ENCODE measurements at places on chromosomes 4 and X. TPM values are rescaled to one million over a fixed set of nuclear protein-coding genes. Genes with fewer than 3 reads are reported as not detected.

DNA sequence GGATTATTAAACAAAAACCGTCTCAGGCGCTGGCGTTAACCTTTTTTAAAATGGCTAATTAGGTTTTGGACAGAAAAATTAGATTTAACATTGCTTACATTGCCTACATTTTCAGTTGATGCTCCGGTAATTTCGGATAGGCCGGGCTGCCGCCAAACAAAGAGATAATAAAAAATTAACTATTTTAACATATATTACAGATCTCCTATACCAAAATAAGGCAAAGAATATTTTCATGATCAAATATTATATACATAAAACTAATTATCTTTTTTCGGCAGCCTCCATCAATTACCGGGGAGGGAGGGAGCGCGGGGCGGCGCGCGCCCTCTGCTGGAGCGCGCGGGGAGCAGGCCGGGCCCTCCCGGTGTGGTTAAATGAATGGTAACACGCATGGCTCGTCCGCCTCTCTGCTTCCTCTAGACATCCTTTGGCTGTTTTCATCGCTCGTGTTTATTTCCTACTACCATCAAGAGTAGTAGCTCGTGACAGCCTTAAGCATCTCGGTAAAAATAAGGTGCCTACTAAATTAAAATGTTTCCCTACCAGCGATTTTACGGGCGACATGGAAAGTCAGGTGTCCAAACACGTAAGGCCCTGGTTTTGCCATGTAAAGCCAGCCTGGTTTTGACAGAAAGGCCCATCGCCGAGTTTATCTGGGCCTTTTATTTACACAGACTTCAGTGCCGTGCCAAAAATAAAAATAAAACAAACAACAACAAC lies 52.4 kb upstream of the TMEM33 start:
- H3K4me3 ChIP-seq: peak overlapping the region; percentile 57
- no peaks in the 10 kb centered on the region for H3K4me1 ChIP-seq
- H3K36me3 ChIP-seq: no peaks in the 10 kb centered on the region
- DNase-seq: peak; percentile 44
- H3K27me3 ChIP-seq: peaks cover 8% of the 10 kb centered on the region

GRCh38 chrX:16278927-16279326 lies 111.6 kb downstream of the MAGEB17 start:
- no peak overlapping the region for H3K4me3 ChIP-seq
- H3K27ac ChIP-seq: no peak overlapping the region
- DNase-seq: no peak
- H3K4me1 ChIP-seq: no peaks in the 10 kb centered on the region
- no peaks in the 10 kb centered on the region for H3K27me3 ChIP-seq
- H3K36me3 ChIP-seq: no peaks in the 10 kb centered on the region

- no peaks in the 10 kb centered on the region for H3K36me3 ChIP-seq
- no peak overlapping the region for H3K27ac ChIP-seq
- peaks cover 6% of the 10 kb centered on the region for H3K4me1 ChIP-seq
- no peak for DNase-seq
- no peak overlapping the region for H3K4me3 ChIP-seq
- H3K27me3 ChIP-seq: peaks cover 29% of the 10 kb centered on the region
Measured at GRCh38 chr4:1608196-1608820, 75.8 kb downstream of the FAM53A start.

DNA sequence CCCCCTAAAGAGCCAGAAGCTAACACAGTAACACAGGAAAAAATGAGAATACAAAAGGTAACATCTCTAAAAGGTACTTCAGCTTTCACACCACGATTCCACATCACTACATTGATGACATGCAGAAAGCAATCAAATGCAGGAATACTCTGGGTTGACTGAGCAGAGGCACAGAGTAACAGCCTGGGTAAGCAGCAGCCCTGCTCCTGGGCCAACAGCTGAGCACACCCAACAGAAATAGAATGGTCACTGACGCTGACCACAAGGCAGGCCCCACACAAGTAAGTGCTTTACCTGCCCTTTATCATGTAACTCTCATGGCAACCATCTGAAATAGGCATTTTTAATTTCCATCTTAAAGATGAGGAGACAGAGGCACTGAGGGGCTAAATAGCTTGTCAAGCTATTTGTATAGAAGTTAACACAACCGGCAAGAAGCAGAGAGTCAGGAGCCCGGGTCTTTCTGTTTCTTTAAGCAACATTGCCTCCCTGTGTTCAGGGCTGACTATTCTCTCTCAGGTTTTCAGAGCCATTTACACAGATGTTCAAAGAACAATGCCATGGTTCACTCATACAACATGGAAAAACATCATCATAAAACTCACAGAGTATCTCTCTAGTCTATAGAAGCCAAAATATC lies 168.9 kb downstream of the ZNF674 start:
- H3K27ac ChIP-seq: peak overlapping the region; percentile 94
- H3K4me1 ChIP-seq: peaks cover 25% of the 10 kb centered on the region
- no peaks in the 10 kb centered on the region for H3K36me3 ChIP-seq
- 0 out of 2 replicates have a peak overlapping the region, but pooled peaks have one; percentile 5 for H3K4me3 ChIP-seq
- H3K27me3 ChIP-seq: no peaks in the 10 kb centered on the region

DNA sequence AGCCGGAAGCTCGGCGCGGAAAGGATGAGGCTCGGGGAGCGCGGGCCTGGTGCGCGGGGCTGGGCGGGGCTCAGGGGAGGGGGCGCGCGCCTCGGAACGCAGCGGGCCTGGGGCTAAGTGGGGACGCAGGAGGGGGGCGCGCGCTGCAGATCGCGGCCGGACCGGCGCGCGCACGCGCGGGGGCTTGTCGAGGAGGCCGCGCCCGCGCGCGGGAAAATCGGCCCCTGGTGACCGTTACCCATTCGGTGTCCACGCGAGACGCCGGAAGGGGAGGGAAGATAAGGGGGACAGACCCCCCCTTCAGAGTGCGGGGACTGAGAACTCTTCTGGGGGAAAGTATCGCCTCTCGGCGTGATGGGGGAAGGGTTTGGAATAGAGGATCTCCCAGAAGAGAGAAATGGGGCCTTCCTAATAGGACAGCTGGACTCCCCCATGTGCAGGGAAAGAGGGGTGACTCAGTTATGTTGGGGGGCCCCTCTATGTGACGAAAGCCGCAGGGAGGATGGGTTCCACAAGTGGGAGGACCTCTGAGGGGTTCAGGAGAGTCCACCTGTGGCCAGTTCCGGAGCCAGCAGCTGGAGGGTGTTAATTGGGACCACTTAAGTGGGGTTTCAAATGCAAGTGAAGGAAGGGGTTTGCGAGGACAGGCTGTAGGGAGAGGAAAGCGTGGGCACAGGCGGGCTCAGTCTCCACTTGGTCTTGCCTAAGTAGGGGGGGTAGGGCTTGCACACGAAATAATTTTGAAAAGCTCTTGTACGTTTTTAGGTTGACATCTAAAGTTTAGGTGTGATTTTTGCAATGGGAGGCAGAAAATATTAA lies 584 bp downstream of the SUV39H1 start:
- H3K4me3 ChIP-seq: peak overlapping the region; percentile 52
- H3K27me3 ChIP-seq: no peaks in the 10 kb centered on the region
- DNase-seq: no peak

- H3K4me1 ChIP-seq: no peaks in the 10 kb centered on the region
- H3K4me3 ChIP-seq: no peak overlapping the region
- DNase-seq: no peak
- no peak overlapping the region for H3K27ac ChIP-seq
- no peaks in the 10 kb centered on the region for H3K27me3 ChIP-seq
Measured at GRCh38 chrX:15464704-15465103, 28.4 kb downstream of the PIR start.

DNA sequence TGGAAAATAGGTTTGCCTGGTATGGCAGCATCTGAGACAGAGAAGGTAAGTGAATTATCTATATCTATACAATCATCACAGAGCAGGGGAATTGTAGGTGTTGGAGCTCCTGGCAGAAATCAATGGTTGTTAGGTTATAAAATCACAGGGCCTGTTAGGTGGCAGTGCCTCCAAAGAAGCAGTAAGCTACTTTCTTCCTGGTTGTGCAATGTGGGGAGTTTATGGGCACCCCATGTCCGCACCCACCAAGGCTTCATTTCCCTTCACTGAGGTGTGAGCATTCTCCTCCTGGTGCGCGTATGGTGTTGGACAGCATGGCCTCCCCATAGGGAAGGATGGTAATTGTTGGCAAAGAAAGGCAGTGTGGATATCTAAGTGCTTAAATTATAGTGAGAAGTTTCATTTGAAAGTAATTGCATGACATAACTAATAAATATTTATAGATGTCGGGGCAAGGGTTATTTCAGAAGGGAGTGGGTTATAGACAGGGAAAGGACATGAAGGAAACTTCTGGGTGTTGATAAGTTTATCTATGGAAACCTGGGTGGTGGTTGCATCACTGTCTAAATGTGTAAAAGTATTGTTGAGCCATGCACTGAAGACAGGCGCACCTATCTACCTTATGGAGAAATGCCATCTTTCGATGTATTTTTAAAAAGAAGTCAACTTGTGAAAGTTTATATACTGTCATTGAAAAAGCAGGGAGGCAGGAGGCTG lies 153.7 kb downstream of the FRAS1 start:
- H3K4me3 ChIP-seq: no peak overlapping the region
- no peaks in the 10 kb centered on the region for H3K36me3 ChIP-seq
- no peak overlapping the region for H3K27ac ChIP-seq

- DNase-seq: no peak
- no peak overlapping the region for H3K27ac ChIP-seq
- H3K4me3 ChIP-seq: no peak overlapping the region
- no peaks in the 10 kb centered on the region for H3K36me3 ChIP-seq
- H3K27me3 ChIP-seq: no peaks in the 10 kb centered on the region
- peaks cover 12% of the 10 kb centered on the region for H3K4me1 ChIP-seq
Measured at GRCh38 chrX:6053141-6053540, 175.5 kb downstream of the NLGN4X start.

- H3K4me3 ChIP-seq: no peak overlapping the region
- no peak overlapping the region for H3K27ac ChIP-seq
- H3K4me1 ChIP-seq: no peaks in the 10 kb centered on the region
Measured at GRCh38 chr4:85408301-85408700, 66.6 kb upstream of the ARHGAP24 start.

DNA sequence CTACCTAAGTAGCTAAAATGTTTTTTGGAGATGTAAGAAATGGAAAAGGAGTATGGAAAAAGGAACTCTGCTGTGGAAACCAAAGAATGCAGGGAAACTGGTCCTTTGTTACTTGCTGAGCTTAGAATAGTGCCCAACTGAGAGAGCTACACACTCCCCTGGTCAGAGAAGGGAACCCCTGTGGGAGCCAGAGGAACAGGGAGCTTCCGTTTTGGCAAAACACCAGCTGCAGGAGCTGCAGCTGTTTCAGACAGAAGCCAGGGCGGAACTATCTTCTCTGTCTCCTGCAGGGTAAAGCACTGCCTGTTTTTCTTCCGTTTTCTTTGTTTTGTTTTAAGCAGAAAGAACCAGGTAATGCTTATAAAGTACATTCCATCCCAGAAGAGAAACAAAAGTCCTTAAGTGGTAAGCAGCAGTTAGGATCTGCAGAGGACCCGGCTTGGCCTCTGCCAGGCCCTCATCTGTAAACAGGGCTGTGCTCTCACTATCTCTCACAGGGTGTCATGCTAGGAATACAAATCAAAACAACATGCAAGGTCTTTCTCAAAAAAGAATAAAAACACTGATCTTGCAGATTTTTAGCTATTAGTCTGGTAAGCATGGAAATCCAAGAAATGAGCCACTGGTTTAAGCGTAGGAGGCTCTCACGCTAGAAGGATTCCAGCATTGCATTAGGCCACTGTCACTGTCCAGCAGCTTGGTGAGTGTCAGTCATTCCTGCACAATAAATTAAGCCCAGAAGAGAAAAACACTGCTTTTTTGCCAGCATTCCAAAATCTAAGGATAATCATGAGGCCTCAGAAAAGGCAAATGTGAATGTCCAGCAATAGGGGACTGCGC lies 76.1 kb downstream of the CHST7 start:
- no peak overlapping the region for H3K27ac ChIP-seq
- H3K27me3 ChIP-seq: no peaks in the 10 kb centered on the region
- DNase-seq: no peak
- H3K4me3 ChIP-seq: no peak overlapping the region

GRCh38 chr4:69503558-69503957 lies 7.9 kb upstream of the UGT2B4 start:
- H3K36me3 ChIP-seq: no peaks in the 10 kb centered on the region
- DNase-seq: no peak

DNA sequence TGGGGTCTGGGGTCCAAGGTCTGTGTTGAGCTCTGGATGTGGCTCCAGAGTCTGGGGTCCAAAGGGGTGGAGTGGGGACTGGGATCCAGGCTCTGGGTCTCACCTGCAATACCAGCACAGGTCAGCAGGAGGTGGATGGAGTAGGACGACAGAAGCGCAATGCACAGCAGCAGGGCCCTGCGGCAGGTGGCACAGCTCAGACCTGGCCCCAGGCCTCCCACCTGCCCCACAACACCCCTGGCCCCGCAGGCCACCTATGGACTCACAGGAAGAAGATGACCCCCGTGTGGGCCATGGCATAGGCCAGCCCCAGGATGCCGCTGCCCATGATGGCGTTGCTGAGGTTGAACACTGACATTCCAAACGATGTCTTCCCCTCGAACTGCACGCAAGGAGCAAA lies 3.4 kb downstream of the SLC38A5 start:
- no peak for DNase-seq
- H3K4me3 ChIP-seq: no peak overlapping the region
- no peak overlapping the region for H3K27ac ChIP-seq

DNA sequence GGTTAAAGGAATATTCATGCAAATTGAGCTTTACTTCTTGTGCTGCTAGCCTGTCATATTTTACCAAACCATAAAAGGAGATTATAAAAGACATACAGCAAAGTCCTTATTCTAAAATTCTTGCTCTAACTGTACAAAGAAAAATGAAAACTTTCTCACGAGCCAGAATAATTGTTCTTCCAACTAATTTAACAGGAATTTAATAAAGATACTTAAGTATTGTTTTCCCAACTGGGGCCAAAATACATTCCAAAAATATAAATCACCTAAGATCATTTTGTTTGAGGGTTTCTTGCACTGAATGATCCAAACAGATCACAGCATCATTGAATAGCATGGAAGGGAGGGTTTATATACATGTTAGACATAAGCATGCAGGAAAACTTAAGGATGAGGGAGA lies 127.1 kb upstream of the PCDH18 start:
- no peaks in the 10 kb centered on the region for H3K36me3 ChIP-seq
- H3K27me3 ChIP-seq: no peaks in the 10 kb centered on the region
- H3K4me3 ChIP-seq: no peak overlapping the region
- no peak overlapping the region for H3K27ac ChIP-seq
- H3K4me1 ChIP-seq: no peaks in the 10 kb centered on the region
- DNase-seq: no peak

- H3K27me3 ChIP-seq: no peaks in the 10 kb centered on the region
- no peak overlapping the region for H3K27ac ChIP-seq
- H3K4me1 ChIP-seq: no peaks in the 10 kb centered on the region
- no peaks in the 10 kb centered on the region for H3K36me3 ChIP-seq
- H3K4me3 ChIP-seq: no peak overlapping the region
- DNase-seq: no peak
Measured at GRCh38 chr4:98298022-98298421, 36.8 kb downstream of the RAP1GDS1 start.

- no peaks in the 10 kb centered on the region for H3K27me3 ChIP-seq
- DNase-seq: no peak
- no peak overlapping the region for H3K27ac ChIP-seq
- peaks cover 5% of the 10 kb centered on the region for H3K4me1 ChIP-seq
- H3K36me3 ChIP-seq: no peaks in the 10 kb centered on the region
Measured at GRCh38 chrX:19702856-19703255, 184.5 kb downstream of the SH3KBP1 start.

Gene ENOX2
- total RNA-seq: 18.4 TPM

Gene PDGFRA
- not detected for total RNA-seq

Gene ASB11
- not detected for total RNA-seq

Gene GSPT2
- not detected for total RNA-seq

Gene GAGE13
- total RNA-seq: not detected

Gene MAGEA1
- not detected for total RNA-seq

Gene EDA
- total RNA-seq: not detected

Gene HSFX4
- not detected for total RNA-seq
